CD4-positive, alpha-beta T cell treated with Interleukin-4 for 4 hours (primary cell): ENCODE measurements at places on chromosomes 16 and 17.
A peak's percentile ranks its signal among the peaks of the same experiment; 100 is the strongest.

DNA sequence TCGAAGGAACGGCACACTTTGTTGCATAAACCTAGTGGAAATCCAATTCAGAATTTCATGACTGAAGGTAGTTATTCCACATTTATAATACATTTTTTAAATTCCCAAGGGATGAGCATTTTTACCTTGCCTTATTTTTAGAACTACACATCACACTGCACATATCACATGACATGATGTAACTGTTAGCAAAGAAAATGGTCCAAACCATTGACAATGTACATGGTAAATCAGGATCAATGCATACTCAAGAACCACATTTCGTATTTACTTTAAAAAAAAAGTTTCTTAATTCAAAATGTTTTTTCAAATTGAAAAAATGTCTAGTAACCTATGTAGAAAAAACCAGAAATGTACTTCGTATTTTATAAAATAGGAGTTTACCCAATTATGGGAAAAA, 2.5 kb downstream of the KANSL1 start:
- DNase-seq: no peak

DNA sequence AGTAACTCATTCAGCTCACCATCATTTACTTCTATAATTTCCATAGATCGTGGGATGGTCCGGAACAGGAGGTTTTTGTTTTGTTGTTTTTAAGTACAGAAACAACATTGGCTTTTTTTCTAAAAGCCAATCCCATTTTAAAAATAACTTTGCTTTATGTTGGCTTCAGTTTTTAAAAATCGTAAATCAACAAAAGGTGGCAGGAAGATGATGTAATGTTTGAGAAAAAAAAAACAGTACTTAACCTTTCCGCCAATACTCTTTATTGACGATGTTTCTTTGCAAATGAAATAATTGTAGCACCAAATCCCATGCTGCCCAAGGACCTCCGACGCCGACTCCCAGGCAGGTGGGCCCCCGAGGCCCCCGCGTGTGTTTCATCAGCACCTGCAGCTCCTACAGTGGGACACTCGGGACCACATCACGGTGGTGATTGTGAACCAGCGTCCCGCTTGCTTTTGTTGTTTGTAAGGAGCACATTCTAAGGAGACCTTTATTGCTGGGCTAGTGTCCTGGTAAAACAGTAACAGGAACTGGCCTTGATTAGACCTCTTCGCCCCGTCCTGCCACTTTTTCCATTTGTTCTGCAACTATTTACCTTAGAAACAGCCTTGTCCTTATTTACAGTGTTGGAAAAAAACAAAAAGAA, 140.2 kb upstream of the CHMP6 start:
- DNase-seq: no peak

DNA sequence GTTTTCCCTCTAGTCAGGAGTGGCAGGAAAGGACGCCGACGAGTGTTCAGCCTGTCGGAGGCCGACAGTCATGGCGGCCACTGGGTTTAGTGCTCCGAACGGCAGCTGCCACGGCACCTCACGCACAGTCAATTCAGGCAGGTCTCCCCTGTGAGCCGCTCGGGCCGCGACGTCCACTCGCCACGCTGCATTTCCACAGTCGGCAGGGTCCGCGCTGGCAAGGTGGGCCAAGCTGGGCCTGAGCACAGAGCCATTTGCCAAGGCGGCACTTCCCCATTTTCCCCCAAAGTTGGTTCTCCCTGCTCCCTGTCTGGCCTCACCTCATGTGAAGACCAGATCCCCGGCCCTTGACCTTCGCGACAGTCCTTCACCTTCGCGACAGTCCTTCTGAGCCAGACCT, 81.9 kb downstream of the SOCS1 start:
- DNase-seq: no peak

DNA sequence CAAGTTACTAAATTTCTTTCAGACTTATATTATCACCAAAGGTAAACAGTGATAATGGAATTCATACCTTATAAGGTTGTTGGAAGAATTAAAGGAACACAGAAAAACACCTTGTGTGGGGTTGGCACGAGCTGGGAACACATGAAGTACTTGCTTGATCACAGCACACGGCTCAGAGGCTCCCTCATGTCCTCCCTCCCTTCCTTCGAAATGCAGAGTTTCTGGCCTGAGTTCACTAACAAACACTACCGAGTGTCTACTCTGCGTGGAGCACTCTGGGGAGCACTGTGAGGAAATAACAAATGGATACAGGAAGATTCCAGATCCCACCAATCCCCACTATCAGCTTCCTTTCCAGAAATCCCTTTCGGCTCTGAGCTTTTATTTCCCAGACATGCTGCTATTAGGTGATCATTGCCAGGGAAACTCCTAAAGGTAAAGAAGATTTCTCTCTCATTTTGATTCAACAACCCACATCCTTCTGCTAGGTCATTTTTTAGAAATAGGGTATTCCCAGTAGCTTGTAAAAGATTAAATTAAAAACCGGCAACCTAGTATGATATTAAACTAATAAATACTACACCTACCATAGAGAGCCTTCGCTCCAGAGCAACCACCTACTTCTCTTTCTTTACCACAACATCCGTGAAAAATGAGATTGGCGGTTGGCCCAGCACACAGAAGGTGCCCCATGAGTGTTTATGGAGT, 6.1 kb upstream of the HNF1B start:
- no peak for DNase-seq

DNA sequence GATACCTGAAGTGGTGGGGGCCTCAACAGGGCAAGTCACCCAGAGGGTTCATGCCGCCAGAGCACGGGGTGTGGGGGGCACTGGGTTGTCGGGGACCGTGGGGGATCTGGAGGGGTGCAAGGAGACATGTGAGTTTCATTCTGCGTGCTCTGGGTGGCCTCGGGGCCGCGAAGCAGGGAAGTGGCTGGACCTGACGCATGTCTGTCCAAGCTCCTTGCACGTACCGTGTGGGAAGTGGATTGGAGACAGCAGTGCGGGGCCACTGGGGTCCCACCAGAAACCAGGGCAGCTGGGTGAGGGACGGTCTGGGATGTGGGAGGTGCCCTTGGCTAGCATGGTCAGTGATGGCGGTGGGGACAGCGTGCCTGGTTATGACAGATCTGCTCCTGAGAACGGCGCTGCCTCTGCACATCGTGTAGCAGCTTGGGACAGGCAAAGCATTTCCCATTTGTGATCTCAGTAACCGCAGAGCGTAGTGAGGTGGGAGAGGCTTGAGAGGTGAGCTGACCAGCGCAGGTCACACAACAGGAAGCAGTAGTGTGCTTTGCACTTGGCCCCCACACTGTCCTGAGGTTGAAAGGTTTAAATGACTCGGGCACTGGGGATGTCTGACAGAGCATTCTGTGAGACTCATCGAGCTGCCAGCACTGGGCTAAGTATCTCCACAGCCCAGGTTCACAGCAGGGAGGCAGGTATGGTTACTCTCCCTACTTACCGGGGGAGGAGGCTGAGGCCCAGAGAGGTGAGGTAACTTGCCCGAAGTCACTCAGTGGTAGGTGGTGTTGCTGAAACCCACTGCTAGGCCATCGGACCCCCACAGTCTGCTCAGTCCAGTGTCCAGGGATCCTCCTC, 114.4 kb downstream of the SOCS1 start:
- no peak for DNase-seq

DNA sequence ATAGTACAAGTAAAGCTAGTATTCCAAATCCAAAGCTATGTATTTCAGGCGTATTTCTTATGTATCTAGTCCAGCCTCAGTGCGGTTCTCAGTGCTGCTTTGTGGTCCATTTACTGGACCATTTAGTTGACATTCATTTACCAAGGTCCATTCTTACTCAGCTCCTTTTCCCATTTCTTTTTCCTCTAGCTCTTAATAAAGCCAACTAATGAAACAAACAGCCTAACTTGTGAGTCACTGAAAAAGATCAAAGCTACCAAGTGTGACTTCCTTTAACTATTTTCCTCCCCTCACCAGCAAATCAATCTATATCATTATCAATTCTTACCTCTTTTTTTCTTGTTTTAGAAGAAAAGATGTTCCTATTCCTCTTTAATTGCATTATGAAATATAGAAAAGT, 64.0 kb downstream of the CYB561 start:
- DNase-seq: no peak

DNA sequence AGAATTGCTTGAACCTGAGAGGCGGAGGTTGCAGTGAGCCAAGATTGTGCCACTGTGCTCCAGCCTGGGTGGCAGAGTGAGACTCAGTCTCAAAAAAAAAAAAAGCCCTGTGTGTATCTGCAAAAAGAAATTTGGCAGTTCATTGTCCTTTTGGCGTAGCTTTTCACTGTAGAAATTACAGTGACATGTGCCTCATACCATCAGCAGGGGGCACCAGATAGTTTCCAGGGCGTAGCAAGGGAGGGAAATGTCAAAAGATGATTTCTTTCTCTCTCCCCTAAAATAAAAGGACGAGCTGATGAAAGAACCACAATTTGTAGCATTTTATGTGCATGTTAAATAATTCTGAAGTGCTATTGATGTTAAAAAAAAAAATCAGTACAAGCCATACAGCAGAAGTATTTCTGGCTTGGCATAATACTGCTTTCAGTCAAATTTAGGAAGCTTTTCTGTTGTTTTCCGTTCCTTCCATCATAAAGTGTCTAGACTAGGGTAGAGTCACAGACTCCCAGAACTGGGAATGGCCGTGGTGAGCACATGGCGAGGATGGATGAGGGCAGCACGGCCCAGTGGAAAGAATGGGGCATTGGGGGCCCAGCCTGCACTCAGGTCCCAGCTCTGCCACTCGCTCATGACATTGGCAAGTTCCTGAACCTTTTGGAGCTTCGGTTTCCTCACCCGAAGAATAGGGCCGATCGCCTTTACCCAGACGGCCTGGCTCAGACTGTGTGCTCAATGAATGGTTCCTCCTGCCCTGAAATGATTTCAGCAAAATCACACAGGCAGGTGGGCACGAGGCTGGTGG, 59.8 kb upstream of the RPH3AL start:
- peak; percentile 76 for DNase-seq

DNA sequence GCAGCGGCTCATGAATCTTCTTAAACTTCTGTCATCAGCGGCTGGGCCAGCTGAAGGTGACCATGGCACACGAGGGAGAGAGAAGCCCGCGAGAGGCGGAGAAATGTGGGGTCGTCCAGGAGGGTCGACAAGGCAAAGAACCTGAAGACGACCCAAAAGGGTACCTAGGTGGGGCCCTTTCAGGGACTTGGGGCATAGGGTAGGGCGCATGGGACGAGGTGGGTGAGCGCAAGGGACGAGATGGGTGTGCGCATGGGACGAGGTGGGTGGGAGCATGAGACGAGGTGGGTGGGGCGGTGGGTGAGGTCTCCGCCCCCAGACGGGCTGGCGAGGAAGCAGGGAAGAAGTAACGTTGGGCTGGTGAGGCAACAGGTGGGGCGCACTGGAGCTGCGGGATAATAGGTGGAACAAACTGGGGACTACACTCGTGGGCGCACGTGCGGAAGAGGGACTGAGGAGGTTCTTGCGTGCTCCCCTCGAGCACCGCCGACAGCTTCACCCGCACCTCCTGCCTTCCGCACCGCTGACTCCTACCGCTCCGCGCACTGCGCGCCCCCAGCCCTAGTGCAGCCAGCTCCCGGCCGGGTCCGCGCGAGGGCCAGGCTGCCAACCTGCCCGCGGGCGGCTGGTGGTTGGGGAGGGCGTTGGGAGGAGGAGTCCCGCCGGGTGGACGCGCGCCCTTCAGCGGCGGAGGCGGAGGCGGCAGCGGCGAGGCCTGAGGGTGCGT, 23.2 kb upstream of the CRYM start:
- peak; percentile 1 for DNase-seq

DNA sequence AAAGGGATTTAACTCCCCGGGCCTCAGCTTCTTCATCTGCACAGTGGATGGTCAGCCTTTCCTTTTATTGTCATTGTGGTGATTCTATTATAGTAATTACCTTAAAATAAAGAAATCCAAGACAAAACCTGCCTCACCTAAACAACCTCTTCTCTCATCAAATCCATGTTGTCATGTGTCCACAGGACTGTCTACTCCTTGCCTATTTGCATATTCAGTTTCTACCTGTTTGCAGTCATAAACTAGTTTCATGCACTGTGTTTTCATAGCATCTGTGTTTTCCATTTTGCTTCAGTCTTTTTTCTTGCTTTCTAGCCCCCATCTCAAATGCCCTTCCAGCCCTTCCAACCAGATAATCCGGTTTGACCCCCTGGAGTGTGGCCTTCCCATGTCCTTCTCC, 44.3 kb upstream of the CPNE2 start:
- DNase-seq: no peak

DNA sequence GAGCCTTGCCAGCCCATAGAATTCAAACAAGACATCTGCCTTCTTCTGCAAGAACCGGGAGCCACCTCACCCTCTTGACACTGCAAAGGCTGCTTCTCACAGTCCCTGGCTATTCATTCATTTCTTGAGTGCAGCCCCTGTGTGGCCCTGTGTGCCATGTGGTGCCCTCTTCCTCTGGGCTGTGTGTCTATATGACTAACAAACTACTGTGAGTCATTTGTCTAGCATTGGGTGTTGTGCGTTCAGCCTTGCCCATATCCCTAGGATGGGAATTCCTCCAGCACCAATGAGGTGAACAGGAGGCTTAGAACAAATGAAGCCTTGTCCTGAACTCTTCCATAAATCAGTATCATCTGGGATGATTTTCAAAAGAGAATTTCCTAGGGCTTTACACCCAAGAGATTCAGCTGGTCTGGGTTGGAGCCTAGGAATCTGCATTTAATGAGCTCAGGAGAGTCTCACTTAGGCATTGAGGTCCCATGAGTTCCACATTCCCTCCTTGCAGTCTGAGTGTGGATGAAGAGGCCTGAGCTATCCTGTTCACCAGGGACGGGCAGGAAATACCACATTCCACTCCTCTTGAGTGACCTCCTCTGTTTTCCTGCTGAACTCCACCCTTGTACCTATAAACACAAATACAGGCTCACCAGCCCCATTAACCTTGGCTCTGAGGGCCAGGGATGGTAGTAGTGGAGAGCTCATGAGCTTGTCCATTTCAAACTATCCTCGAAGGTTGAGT, 308.7 kb upstream of the N4BP1 start:
- no peak for DNase-seq

DNA sequence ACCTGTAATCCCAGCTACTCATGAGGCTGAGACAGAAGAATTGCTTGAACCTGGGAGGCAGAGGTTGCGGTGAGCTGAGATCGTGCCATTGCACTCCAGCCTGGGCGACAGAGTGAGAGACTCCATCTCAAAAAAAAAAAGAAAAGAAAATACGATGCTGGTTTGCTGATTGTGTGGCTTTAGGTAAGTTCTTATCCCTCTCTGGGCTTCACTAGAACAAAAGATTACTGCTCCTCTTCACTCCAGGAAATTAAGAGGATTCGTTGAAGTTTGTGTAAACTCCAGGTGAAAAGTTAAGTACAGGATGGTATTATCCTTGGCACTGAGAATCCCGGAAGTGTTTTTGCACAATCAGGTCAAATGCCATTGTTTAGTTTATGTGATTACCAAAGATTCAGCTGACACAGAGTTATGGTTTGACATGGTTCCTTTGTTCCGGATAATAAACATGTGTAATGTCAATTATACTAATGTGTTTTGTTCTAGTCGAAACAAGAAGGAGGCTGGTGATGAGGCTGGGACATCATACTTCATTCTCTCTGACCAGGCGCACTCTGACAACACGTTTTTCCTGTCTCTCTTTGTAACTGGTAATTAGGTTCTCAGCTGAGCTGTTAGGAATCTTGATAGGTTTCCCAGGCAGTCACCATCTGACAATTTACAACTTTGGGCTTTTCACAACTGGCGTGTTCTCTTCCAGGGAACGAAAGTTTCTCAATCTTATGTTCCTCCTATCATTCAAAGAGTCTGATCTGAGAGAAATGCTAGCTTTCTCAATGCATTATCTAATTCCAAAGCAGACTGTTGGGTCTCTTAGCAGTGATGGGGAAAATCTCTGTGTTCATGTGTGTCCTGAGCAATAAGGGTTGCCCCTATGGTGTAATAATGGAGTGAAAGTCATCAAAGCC, 10.8 kb upstream of the TAOK1 start:
- DNase-seq: no peak
